ENCODE measurements at places on chromosomes 3 and 15.

- DNase-seq: no peak
Measured at GRCh38 chr3:156425651-156426050, 129.3 kb downstream of the SSR3 start.

DNA sequence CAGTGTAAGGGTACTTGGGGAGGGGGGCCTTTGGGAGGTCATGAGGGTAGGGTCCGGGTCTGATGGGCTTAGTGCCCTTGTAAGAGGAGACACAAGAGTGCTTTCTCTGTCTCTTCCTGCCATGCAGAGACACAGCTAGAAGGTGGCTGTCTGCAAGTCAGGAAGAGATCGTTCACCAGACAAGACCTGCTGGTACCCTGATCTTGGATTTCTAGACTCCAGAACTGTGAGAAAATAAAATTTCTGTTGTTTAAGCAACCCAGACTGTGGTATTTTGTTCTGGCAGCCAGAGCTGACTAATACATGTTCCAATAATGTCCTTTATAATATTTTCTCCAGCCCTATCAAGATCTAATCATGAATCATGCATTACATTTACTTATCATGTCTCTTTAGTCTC is 130.0 kb upstream of the VEPH1 start:
- DNase-seq: no peak

DNA sequence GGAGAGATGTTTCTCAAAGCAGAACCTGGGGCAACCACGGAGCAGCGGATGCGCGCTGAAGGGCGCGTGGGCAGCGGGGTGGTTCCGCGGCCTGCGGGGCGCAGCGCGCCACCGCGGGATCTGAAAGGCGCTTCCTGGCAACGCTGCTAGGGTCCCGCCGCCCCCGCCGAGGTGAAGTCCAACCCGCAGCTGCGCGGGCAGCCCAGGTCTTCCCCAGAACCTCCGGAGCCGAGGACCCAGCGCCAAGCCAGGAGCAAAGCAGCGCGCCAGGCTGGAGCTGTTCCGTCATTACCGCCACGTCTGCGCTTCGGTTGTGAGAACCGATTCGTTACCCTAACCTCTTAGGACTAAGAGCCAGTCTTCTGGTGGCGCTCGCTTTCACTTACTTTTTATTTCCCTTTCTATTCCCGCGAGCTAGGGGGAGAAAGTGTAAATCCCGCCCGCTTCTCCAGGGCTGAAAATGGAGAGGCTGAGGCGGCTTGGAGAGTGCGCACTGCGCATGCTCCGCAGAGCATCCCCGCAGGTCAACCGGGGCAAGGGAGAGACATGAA is 3.2 kb upstream of the GABRG3 start:
- DNase-seq: no peak

DNA sequence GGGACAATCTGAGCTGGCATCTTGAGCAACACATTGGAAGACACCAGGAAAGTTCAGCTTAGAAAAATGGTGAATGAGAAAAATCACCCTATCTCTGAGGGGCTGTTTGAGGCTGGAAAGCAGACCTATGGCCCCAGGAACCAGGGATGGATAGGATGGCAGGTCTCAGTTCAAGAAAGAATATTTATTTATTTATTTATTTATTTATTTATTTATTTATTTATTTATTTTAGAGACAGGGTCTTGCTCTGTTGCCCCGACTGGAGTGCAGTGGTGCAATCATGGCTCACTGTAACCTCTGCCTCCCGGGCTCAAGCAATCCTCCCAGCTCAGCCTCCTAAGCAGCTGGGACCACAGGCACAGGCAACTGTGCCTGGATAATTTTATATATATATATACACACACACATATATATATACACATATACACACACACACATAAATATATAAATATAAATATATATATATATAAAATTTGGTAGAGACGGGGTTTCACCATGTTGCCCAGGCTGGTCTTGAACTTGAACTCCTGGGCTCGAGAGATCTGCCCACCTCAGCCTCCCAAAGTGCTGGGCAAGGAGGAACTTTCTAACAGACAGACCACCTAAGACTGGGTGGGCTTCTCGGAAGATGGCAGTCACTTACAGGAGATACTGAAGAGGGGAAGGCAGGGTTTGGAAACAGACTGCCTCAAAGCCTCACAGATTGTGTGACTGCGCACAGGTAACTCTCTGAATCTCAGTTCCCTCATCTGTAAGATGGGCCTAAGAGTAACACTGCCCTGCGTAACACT is 29.7 kb downstream of the CCDC13 start:
- no peak for DNase-seq

DNA sequence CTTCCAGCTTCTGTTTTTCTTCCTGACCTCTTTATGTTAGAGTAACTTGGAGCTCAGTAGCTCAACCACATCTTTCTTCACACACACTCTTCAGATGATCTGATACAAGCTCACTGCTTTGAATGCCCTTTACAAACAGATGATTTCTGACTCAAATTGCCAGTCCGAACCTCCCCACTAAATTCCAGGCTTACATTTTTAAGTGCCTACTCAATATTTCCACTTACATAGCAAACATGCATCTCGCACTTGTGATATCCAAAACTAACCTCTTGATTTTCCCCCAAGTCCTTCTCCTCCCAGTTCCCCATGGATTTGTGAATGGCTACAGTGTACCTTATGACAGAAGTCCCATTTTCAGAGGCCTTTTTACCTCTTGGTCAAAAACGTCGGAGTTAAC is 139.1 kb downstream of the GBE1 start:
- no peak for DNase-seq
